ENCODE measurements at places on chromosomes 16 and 17.
A peak's percentile ranks its signal among the peaks of the same experiment; 100 is the strongest.

DNA sequence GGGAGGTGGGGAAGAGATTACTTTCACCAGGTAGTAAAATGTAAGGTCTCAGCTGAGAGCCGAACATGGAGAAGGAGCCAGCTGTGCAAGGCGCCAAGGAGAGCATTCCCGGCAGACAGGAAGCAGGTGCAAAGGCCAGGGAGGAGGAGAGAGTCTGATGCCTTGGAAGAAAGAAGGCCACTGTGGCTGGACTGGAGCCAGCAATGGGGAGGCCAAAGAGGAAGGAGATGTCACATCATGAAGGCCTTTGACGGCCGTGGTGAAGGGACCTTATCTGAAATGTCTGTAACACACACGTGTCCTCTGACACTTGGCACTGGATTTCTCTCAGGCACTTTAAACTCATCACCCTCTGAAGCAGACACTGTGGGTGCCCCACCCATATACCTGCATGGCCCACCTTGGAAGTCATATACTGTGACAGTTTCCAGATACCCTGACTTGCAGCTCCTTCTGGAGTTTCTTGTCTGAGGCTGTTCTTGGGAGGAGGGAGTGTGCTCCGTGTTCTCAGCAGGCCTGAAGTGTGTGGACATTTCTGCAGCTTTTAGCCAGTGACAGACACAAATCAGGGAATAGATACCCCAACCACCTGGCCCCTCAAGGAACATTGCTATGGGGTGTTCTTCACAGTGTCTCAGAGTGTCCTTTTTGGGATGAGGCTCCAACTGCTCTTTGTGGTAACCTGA is 1.9 kb upstream of the SLC5A2 start:
- no peak for DNase-seq

DNA sequence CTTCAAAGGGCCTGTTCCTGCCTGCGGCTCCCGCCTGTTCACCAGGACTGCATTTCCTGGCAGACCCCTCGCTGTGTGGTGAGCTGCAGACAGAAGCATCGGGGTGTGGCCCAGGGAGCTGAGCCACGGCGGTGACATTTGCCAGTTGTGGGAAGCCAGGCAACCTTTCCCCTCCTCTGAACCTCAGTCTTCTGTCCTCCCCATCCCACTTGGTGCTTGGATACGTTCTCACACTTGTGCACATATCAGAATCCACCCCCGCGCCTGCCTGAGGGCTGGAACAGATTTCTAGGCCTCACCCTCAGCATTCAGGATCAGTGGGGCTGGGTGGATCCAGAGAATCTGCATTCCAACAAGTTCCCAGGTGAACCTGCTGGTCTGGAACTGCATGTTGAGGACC is 63.5 kb downstream of the CRISPLD2 start:
- DNase-seq, result no peak

GRCh38 chr17:75084039-75084660 is 3.6 kb upstream of the SLC16A5 start:
- DNase-seq, result no peak

DNA sequence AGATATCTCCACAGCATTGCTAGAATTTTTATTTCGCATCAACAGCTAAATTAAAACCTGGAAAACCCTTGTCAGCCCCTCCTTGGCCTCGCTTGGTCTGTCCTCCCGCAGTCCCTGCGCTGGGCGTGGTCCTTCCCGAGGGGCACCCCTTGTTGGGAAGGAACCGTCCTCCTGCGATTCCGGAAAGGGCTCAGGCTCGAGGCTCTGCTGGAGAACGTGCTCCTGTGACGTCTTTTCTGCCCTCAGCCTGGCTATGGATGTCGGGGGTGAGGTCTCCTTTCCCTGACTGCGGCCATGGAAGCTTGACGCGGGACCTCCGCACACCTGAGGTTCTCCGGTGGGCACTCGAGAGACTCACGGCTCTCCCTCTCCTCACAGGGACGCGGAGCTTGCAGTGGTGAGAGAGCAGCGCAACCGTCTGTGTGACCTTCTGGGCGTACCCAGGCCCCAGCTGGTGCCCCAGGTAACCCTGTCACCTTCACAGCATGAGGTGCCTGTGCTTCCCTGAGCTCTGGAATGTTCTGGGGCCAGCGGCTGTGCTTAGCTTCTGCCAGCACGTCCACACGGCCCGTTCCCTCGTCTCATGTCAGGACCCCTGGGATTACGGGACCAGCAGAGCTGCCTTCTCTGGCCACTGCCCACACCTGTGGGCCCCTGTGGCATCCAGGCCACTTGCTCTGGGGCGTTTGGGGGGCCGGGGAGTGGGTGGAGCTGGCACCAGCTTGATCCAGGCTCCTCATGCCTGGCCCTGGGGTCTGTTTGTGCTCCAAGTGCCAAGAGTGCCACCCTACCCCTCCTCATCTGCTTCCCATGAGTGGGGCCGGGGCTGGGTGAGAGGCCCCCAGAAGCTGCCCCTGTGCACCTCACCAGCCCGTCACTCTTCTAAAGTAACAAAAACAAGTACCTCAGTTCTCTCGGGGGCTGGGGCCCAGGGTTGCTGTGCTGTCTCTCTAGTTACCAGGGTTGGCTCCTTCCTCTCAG is 101.5 kb upstream of the ZNF750 start:
- DNase-seq, result no peak

DNA sequence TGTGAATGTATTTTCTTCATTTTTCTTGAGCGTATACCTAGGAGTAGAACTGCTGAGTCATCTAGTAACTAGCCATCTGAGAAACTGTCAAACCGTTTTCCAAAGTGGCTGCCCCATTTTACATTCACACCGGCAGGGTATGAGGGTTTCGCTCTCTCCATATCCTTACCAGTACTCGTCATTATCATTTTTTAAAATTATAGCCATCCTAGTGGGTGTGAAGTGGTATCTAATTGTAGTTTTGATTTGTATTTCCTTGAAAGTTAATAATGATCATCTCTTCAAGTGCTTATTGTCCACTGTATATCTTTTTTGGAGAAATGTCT is 6.0 kb downstream of the RNF157 start:
- no peak for DNase-seq

GRCh38 chr17:76584427-76585032 is 1.1 kb downstream of the ST6GALNAC2 start:
- peak; percentile 53 for DNase-seq

GRCh38 chr16:52630711-52631110 is 83.8 kb upstream of the TOX3 start:
- no peak for DNase-seq

- no peak for DNase-seq
These were observed 28.3 kb upstream of the GOSR2 start for GRCh38 chr17:46894476-46895151.

GRCh38 chr17:5846001-5846400 is 224.2 kb upstream of the WSCD1 start:
- DNase-seq, result no peak

DNA sequence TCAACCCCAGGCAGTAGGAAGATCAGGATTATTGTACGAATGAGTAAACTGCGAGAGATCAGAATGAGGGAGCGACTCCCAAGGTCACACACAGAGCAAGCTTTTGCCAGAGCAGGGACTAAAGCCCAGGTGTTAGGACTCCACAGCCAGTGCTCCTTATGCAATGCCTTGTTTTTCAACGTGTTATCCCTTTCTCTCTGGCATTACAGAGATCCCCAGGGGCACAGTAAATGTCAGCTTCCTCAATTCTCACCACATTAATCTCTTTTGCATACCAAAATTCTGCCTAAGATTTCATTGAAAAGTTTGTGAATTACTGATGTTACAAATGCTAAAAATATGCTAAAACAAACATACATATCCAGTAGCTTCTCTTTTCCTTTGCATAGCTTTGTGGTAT is 68.1 kb upstream of the CES5A start:
- no peak for DNase-seq

GRCh38 chr16:30112197-30113030 is 923 bp downstream of the GDPD3 start:
- no peak for DNase-seq

DNA sequence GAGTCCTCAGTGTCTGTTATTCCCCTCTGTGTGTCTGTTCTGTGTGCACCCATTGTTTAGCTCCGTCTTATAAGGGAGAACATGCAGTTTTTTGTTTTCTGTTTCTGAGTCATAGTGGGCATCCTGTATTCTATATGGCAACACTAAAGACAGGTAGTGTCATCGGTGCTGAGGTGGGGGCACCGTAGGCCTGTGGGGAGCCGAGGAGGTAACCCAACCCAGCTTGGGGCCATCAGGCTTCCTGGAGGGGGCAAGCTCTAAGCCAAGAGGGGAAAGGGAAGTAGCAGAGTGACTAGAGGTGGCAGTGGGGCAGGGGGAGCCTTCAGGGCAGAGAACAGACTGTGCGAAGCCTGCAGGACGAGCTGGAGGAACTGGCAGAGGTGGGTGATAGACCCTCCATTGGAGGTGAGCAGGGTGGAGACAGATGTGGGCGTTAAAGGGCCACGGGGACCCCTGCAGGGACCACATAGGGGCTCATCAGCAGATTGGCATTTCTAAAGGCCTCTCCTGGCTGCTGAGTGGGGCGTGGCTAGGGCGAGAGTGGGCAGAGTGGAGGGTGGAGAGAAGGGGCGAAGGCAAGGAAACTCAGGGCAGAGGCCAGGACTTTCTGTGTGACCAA is 36.5 kb downstream of the CPNE2 start:
- DNase-seq, result no peak

GRCh38 chr17:45703806-45704205 is 80.3 kb upstream of the CRHR1 start:
- DNase-seq, result no peak

DNA sequence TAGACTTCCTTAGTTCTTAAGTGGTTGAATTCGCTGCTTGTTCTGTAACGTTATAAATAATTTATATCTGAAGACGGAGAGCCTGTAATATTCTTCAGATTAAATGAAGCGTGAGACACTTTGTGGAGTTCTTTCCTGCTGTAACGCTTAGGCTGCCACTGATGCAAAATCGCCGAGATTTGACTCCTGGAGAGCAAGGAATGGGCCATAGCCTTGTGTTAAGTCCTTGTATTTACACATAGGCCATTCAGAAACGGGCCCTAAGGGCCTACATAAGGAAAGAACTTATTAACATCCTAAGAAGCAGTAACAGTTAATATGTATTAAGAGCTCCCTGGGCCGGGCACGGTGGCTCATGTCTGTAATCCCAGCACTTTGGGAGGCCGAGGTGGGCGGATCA is 936 bp downstream of the EMC6 start:
- no peak for DNase-seq

GRCh38 chr17:39688945-39689344 is 1.1 kb upstream of the PGAP3 start:
- no peak for DNase-seq

- DNase-seq, result no peak
These were observed 25.6 kb downstream of the IGSF6 start for GRCh38 chr16:21626659-21627277.

- DNase-seq, result no peak
These were observed 42.0 kb downstream of the SOCS3 start for GRCh38 chr17:78317794-78318400.

DNA sequence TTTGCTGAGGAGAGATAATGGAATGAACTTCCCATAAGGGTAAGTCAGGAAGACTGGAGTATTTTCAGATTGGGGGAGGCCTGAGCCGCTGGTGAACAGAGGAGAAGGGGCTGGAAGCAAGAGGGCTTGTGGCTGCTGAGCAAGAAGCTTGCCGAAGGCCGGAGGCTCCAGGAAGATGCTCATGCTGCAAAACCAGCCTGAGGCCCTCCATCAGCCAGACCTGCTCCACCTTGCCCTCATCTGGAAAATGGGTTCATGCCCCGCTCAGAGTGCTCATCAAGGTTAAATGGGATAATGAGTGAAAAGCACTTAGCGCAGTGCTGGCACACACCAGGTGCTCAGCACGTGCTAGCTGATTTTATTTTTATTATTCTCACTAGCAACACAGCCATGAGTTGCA is 5.5 kb upstream of the ASGR1 start:
- DNase-seq, result no peak

DNA sequence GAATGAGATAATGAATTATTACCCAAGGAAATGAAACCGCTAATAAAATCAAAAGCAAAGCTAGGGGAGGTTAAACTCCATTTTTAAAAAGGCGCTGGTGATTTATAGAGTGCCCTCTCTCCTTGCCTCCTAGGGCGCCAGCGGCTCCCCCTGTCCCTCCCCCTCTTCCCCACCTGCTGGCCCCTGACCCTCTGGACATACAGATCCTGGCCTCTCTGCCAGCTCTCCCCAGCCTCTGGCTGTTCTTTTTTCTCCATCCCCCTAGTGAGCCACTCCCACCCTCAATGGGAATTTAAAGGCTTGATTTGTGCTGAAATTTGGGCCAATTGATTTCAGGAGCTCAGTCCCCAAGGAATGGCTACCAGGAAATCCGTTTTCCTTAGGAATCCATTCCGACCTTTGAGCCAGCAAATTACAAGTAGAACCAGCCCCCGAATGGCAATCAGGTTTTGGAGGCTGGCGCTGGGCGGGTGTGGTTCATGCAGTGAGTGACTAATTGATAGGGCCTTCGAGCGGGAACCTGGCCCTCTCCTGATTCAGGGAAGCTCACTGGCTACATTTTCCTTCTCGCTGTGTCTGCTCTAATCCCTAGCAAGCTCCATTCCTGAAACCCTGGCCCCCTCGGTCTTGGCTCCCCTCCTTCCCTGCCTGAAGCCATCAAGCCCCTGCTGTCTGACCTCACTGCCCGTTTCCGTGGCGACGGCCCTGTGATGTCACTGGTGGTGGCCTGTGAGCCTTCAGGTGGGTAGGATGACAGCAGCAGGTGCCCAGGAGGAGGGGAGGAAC is 141.9 kb upstream of the SDK2 start:
- no peak for DNase-seq

DNA sequence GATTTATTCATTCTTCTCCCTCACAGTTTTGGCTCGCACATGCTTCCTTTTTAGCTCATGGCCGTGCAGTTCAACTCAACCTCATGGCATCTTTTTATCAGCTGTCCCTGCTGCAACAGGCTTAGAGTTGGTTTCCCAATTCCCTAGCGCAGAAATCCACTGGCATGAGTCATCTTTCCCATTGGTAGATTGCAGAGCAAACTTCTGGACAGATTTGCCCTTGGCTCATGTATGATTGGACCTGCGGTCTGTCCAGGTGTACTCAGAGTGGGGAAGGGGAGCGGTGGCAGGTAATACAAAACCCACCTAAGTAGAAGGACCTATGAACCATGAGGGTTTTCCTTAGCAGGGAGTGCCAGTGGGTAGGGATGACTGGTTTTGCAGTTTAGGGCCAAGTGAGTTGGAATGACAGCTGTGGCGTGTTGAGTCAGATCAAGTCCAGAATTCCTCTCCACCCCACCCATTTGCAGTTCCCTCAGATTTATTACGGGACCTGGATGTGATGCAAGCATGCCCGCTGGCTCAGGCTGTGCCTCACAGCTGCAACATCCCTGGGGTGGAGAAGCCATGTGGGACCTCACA is 584.7 kb downstream of the WWOX start:
- no peak for DNase-seq

- peak; percentile 54 for DNase-seq
These were observed 6.5 kb upstream of the PNPO start for GRCh38 chr17:47934856-47935255.
